ENCODE measurements at places on chromosomes 7 and 10. TPM values are rescaled to one million over a fixed set of nuclear protein-coding genes. Genes with fewer than 3 reads are reported as not detected.

DNA sequence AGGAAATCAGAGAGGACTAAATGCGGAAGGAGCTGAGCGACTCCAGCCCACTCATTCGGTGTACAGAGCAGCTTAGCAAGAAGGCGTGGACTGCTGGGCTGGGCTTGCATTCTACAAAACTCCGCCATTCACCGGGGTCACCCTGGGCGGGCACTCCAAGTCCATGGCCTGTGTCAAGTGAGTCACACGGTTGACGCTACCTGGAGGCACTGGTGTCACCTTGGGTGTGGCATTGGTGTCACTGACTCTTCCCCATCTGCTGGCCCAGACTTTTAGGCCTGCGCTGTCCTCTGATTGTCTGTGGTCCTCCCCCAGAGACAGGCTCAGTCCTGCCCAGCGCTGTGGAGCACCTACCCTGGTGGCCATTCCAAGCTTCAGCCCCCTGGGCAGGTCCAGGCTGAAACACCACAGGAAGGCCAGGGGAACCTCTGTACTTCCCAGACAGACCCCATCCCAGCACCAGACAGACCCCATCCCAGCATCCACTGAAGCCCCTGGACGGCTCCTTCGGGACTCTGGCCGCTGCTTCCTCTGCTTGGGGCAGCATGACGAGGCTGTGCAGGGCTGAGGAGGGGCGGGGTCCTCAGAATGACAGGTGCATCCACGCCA, 30.6 kb upstream of the CNPY1 start:
- DNase-seq = no peak

DNA sequence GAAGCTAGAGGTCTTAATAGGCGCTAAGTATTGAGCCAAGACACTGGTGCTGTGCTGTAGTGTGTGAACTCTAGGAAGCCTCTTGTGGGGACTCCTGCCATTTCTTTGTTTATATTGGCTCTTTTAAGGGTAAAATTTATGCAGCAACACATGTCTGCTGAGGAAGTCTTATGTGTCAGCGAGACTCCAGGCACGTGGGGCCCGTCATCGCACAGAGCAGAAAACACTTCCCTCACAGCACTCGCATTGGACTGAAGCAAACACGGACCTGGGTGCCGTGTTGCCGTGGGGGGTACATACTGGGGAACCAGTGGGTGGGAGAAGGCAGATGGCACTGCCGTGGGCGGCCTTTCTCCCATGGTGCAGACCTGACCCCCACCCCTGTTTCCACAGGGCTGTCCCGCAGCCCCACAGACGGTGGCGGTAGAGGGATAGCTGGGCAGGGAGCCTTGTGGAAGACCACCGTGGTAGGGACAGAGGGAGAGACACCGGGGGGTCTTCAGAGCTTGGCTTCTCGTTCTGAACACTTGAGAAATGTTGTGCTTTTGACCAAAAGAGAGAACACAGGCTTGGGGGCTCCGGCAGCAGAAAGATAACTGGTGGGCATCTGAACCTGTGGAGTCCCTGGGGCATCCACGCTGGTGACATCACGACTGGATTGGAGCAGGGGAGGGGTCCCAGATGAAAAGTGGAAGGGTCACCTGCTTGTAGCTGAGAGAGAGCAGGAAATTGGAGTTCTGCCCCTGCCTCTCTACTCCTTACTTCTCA, 284.7 kb upstream of the SHH start:
- DNase-seq = no peak

HHEX gene
- 8.7 TPM for polyA plus RNA-seq

COA1 gene
- polyA plus RNA-seq = 76.8 TPM

SNCG gene
- 9.5 TPM for polyA plus RNA-seq
